ENCODE measurements at places on chromosomes 11 and 22.

GRCh38 chr11:61042961-61043540 lies 59.2 kb upstream of the CD5 start:
- no peak for DNase-seq

DNA sequence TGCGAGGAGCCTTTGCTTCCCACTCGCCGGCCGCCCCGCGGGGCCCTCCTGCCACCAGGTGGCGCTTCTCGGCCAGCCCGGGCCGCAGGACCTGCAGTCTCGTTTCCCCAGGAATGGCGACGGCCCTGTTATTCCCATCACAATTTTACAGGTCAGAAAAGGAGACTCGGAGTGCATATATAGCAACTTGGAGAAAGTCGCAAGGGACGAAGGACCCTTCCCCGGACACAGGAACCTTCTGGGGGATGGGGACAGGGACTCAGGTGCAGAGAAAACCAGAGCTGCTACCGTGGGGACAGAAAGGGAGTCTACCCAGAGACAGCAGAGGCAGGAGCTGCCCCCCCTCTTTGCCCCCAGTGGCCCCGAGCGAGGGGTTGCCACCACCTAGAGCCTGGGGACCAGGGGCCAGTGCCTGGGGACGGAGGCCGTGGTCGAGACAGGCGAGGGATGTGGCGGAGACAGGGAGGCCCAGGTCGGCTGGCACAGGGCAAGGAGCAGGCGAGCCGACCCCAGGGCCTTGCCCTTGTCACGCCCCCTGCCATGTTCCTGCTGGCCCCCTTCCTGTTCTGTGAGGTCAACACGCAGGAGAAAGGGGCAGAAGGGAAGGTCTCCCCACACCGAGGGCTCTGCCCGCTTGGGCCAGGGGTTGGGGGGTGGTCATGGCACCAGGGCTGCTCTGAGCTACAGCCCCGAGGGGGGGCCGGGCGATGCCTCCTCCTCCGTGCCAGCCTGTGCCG lies 3.5 kb upstream of the KRTAP5-6 start:
- peak; percentile 80 for DNase-seq

DNA sequence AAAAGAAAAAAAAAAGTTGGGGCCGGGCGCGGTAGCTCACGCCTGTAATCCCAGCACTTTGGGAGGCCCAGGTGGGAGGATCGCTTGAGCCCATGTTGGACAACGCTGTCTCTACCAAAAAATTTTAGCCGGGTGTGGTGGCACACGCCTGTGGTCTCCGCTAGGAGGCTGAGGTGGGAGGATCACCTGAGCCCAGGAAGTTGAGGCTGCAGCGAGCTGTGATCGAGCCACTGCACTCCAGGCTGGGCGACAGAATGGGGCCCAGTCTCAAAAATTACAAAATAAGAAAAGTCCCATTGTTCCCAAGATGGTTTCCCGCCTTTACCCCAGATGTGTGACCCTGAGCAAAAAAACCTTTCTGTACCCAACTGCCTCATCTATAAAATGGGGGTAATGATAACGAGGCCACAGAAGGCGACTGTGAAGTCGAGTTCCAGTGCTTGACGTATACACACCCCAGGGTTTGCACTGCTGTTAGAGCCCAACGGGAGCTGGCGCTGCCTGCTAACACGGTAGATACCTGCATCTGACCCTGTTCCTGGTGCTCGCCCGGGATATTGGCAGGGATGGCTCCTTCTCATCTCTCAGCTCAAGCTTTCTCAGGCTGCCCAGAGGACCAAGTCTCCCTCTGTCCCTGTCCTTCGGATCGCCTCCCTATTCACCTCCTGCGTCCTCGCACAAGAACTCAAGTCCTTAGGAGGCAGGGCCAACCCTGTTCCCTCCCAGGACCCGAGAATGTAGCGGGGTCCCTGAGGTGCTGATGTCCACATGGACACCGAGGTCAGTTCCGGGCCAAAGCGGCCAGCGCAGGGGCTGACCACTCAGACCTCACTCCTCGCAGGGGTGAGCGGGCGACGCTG lies 1.1 kb upstream of the RPLP2 start:
- DNase-seq = no peak

- DNase-seq = no peak
Observed at GRCh38 chr11:65053827-65054508, 4.4 kb downstream of the NAALADL1 start.

GRCh38 chr11:117839380-117839881 lies 14.9 kb upstream of the FXYD2 start:
- no peak for DNase-seq

DNA sequence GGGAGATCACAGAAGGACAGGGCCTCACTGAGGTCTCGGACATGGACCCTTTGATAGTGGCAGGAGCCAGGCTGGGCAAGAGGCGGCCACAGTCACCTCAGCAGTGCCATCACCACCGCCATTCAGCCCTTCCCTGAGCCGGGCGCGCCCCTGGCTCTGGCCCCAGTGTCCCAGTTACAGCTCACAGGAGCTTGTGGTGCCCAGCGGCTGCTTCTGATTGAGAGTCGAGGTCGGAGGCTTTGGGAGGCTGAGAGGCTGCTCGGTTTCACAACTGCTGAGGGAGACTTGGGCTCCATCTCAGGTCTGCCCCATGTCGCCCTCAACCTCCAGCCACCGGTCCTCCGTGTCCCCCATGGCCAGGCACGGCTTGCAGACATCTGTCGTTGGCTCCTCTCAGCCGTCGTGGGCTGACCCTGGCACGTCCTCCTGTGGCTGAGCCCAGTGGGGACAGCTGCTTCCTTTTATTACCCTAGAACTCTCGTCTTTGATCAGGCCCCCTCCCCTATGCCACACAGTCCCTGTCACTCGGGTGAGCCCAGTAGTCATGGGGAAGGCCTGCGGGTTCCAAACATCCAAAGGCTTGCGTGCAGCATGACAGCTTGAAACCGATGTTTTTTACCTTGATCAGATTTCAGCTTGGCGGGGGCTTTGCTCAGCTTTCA lies 28.4 kb upstream of the PPP6R3 start:
- no peak for DNase-seq

GRCh38 chr11:7525424-7525823 lies 11.6 kb downstream of the PPFIBP2 start:
- no peak for DNase-seq

DNA sequence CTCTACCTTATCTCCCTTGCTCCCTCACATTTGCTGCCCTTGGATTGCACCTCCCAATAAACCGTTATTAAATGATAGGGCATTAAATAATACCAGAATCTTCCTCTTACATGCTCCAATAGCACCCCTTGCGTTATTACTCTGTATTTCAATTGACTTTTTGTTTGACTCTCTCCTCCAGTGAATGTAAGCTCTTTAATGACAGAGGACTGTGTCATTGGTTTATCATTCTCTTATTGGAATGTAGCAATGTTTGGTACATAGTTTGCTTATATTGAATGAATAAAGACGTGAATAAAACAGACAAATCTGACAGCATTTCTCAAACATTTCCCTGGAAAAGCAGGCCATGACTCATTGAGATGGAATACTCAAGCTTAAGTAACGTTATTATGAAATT lies 8.7 kb upstream of the MPEG1 start:
- DNase-seq = no peak

DNA sequence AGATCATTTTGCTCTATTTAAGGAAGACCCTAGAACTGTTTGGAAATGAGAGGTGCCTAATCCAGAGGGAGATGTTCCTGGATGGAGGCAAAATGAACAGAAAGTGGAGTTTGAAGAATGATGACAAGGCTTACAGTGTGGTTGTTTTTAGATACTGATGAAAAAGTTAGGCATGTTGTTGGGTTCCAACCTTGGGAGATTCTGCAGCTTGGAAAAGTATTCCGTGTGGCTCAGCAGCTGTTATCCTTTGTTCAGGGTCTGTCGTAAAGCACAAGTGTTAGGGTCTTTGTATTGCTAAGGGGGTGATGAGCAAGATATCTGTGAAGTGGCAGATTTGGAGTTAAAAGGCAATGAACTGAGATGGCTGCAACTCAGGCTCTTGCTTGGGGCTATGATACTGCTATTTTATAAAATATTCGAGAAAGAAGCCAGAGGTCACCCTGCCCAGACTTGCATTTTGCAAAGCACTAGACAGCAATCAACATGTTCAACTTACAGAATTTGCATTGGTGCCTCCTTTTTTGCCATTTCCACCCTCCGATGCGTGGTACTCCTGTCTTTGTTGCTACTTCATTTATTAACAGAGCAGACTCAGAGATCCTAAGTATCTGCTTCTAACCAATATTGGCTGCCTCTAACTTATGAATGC lies 45.3 kb upstream of the POGLUT3 start:
- DNase-seq = no peak

DNA sequence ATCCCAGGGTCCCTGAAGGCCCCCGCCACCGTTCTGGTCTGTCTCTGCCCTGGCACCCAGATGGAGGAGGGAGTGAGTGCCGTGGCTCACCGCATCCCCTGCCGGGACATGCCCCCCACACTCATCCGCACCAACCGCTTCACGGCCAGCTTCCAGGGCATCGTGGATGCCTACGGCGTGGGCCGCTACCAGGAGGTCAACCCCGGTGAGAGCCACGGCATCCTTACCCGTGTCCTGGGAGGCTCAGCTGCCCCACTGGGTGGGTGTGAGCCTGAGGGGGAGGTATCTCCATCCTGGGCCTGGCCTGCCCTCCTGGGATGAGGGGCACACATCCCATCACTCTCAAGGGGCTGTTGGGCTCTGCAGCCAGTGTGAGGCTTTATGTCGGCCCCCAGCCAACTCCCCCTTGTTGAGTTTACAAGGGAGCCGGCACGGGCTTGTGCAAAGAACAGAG lies 6.1 kb downstream of the TCIRG1 start:
- DNase-seq = no peak

- no peak for DNase-seq
Observed at GRCh38 chr11:128481135-128481534, 106.2 kb downstream of the ETS1 start.

- DNase-seq = no peak
Observed at GRCh38 chr11:87125257-87125656, 87.5 kb downstream of the TMEM135 start.

- DNase-seq = no peak
Observed at GRCh38 chr11:133366147-133366546, 166.2 kb downstream of the OPCML start.

GRCh38 chr11:72483412-72484186 lies 49.3 kb upstream of the CLPB start:
- no peak for DNase-seq

DNA sequence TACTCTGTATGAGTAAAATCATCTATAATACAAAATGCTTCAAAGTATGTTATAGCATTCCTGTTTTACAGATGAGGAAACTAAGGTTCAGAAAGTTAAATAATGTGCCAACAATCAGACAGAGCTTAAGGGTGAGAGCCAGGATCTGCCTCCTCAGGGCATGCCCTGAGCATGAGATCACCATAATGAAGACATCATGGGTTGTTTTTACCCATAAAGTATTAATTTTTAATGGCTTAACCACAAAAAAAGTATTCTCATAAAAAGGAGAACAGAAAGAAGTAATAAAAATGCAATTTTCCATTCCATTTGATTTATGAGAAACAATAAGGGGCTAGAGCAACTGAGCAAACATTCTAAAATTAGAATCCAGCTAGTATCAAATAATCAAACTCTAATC lies 534.3 kb upstream of the ARHGAP42 start:
- no peak for DNase-seq

DNA sequence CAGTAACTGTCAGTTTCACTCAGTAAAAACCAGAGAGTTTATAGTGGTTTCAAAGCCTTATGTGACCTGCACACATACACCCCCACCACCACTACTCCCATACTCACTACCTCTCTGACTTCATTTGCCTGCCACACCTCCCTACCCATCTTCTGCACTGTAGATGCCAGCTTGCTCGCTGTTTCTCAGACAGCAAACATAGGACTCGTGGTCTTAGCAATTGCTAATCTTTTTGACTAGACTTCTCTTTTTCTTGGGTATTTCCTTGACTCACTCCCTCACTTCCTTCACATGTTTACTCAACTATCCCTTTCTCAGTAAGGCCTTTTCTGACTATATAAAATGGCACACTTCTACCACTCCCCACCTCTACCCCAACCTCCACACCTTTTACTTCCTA lies 27.8 kb downstream of the CEP295 start:
- DNase-seq = no peak

GRCh38 chr11:121328176-121328966 lies 35.8 kb downstream of the SC5D start:
- DNase-seq = peak; percentile 2

GRCh38 chr11:94895451-94895850 lies 77.9 kb downstream of the CWC15 start:
- DNase-seq = no peak

DNA sequence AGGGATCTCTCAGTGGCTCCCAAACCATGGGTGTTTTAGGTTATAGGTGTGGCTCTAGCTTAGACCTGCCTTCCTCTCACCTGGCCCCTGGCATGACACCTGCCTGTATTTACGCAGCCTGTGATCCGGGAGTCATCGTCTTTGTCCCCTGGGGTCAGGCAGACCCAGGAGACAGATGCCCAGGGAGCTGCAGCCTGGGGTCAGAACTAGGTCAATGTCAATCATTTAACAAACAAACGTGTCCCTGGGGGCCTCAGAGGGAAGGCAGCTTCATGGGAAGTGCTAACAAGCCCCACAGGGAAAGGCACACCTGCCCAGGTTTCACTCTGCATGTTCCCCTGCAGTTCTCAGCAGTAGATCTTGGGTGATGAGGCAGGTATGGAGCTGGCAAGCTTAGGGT lies 12.0 kb downstream of the BACE1-AS start:
- no peak for DNase-seq

DNA sequence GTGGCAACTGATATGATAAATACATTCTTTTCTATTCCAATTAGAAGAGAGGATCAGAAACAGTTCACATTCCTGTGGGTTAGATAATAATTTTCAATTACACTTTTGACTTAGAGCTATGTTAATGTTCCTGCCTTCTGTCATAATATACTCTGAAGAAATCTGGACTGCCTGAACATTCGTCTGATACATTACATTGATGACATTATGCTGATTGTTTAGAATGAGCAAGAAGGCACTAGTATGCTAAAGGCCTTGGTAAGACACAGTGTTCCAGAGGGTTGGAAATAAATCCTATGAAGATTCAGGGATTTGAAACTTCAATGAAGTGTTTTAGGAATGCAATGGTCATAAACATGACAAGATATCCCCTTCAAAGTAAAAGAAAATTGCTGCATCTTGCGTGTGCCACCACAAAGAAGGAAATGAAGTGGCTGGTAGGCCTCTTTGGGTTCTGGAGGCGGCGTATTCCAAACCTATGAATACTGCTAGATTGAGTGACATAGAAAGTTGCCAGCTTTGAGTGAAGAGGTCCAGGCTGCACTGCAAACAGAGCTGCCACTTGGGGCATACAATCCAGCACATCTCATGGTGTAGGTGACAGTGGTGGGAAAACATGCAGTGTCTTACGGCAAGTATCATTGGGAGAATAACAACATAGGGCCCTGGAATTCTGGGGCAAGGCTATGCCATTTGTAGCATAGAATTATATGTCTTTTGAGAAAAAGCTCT lies 21.2 kb upstream of the PDE3B start:
- DNase-seq = no peak

- DNase-seq = no peak
Observed at GRCh38 chr22:21937041-21937820, 15.4 kb downstream of the PPM1F start.

DNA sequence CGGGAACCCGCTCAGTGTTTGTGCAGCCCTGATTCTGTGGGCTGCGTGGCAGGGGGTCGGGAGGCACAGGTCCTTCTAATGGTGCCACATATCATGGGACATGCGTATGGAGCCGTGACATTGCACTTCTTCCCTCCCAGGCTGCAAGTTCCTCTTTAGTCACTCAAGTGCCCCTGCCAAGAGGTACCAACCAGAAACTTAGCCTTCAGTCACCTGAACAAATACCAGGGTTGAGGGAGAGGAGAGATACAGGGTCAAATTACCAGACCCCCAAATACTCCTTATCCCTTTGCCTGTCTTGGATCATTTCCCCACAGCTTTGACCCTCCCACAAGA lies 209.1 kb downstream of the BUD13 start:
- DNase-seq = no peak

Data from stimulated activated CD4-positive, alpha-beta T cell treated with anti-CD3 and anti-CD28 coated beads, Interleukin-12 subunit alpha, Interleukin-12 subunit beta, amount 100 ng/mL, for 4 hours (primary cell).